ENCODE measurements at places on chromosomes 4 and X. TPM values are rescaled to one million over a fixed set of nuclear protein-coding genes. Genes with fewer than 3 reads are reported as not detected.

The STOX2 gene
- 10.6 TPM for total RNA-seq

- no peak for DNase-seq
Measured at GRCh38 chr4:64911846-64912245, 502.6 kb upstream of the TECRL start.

The PTPN13 gene
- 3.2 TPM for total RNA-seq

DNA sequence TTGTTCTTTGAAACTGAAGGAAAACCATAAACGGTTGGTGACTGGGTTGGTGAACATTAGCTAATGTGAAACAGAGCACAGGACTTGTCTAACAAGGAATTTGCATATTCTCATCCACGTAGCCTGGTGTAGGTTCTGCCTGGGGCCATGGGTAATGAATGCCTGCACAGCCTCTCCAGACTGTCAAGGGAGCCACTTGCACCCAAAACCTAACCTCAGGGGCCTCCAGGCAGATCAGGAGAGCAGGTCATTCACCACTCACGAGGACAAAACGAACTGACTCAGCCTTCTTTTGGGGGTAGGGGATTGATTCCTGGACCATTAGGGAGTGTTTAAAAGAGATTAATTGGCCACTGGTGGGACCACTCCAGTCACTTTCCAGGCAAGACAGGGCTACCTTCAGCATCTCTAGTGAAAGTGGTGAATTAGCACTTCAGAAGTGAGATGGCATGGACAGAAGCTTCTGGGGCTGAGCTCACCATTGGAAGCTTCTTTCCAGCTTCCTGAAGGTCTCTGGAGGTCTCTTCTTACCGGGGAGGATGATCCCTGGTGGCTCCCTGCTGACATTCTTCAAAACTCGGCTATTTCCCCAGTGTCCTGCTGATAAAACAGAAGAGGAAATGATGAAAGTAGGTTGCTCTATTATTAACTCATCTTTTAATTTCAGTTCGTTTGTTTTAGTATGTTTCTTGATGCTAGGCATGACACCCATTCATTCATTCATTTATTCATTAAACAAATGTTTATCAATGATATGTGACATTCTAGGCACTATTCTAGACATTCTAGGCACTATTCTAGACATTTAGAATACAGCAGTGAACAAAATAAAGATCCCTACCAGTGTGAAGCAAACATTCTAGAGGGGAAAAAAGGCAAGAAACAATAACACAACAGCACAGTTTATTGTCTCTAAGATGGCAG, 104.5 kb upstream of the LNX1 start:
- DNase-seq, result no peak

GRCh38 chr4:180377741-180378140, 1865.5 kb upstream of the TENM3 start:
- no peak for DNase-seq

GRCh38 chrX:67613996-67614395, 70.2 kb downstream of the AR start:
- DNase-seq, result no peak

DNA sequence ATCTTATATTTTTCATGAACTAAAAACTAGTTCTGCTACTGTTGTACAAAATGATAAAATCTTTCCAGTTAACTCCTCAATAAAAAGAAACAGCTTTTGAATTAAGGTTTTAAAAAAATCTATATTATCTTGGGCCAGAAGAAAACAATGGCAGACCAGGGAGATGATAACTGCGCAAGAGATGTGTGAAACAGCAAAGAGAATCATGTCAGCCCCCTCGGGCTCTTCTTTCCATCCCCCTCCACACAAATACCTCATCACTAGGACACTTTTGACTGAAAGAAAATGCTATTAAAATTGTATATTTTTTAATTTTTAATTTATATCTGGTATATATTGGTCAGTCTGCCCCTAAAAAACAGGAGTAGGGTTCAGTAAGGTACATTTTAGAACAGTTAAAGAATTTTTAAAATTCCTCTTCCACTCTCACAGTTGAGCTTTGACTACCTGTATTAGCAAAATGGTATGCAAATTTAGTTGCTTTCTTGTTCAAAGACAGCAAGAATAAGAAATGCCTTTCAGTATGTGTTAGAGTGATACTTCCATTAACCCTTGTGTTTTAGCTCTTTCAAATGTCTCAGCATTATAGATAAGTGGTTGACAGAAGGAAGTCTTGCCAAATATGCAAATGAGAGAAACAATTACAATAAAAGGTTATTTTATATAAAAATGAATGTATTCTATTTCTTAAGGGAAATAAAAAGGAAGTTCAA, 36.4 kb upstream of the LCORL start:
- DNase-seq, result no peak

The CTAG1B gene
- total RNA-seq, result not detected

DNA sequence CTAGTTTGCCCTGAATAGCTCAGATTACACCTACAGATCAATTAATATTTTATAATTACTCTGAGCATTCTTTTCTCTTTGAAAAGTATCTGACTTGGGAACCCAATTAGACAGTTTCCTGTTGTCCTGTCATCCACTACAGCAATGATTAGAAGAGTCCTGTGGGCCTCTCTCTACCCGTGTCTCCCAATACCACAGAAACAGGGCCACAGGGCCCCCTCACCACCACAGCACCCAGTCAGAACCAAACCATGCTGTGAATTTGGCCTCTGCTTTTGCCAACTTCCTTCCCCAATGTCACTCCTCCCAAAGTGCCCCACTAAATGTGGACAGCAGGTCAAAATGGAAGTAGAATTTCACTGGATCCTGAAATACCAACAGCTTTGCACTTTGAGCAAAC, 10.3 kb downstream of the USP46 start:
- DNase-seq, result no peak

The TIGD4 gene
- 0.10 TPM for total RNA-seq

DNA sequence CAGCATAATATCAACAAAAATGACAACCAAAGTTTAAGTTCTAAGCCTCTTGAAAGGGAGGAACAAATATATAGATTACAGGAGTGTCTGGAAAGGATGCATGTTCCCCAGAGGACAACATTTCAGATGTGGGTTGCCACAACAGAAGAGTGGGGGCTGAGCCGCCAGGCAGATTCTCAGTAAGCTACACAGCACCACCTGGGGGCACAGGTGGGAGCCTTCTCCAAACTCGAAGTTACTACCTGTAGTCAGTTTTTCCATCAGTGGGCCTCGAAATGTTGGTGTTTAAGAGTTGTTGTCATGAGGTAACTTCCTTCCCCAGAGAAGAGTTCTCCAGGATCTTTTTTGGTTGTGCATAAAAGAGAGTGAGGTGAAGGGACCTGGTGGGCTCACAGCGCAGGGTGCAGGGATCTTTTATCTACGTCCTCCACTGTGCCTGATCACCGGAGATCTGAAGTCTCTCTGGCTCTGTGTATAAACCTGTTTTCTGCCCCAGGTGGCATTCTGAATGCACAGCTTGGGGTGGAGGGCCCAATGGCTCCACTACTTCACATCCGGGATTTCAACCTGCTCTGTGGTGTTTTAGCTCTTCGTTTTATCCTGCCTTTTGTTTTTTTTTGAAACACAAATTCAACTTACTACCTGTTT, 58.4 kb upstream of the STS start:
- DNase-seq, result no peak

The POU4F2 gene
- not detected for total RNA-seq

DNA sequence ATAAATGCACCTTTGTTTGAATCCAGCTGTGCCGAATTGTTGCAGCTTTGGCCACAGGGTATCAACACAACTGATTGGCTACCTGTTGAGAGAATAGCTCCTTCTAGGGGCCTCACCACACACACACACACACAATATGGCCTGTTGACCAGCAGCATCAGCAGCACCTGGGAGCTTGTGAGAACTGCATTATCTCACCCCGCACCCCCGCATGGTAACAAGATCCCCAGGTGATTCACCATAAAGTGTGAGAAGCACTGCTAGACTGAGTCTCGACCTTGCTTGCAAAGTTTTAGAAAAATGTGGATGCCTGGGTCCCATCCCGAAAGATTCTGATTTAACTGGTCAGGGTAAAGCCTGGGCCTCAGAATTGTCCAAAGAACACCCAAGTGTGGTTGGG, 176.9 kb upstream of the PRPS2 start:
- DNase-seq, result no peak

GRCh38 chrX:85905851-85906250, 141.5 kb downstream of the CHM start:
- no peak for DNase-seq

DNA sequence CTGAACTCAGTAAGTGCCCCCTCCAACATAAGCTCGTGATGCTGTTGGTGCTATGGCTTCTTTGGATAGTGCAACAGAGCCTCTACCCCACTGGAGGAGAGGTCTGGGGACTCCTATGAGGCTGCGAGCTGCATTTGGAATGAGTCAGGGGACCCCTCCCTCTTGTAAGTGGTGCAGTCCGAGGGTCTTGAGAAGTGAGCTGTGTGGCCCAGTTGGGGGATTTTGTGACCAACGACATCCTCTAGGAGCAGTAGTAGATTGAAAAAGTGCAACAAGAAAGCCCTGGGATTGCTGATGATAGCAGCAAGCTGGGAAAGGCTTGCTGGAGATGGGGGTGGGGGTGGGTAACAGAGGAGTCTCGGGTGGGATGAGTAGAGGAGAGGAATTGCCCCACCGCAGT, 3.1 kb downstream of the FRMPD3 start:
- DNase-seq, result no peak

GRCh38 chr4:41057467-41057866, 156.9 kb downstream of the APBB2 start:
- DNase-seq, result no peak

- no peak for DNase-seq
Measured at GRCh38 chr4:142034101-142034500, 397.7 kb downstream of the IL15 start.

- no peak for DNase-seq
Measured at GRCh38 chr4:56981795-56982201, 3.1 kb downstream of the POLR2B start.

DNA sequence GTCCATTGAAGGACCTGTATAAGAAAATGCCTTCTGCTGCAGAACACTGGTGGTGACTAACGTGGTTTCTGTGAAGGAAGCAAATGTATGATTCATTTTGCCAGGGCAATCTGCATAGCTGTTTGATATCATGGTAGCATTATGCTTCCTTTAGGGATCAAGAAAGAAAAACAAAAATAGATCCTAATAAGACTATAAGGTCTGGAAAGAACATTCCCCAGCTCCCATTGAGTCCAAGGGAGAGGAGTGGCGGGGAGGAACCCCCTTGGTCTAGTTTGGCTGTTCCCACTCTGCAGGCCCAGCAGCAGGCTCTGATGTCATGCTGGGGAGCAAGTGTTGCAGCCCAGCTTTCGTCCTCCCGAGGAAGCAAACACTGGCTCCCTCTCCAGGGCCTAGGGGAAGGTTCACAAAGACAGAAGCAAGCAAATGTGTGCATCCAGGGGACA, 154.5 kb upstream of the GALNT7 start:
- peak; percentile 41 for DNase-seq

- peak; percentile 83 for DNase-seq
Measured at GRCh38 chr4:40940317-40940741, 190.6 kb downstream of the NSUN7 start.

- no peak for DNase-seq
Measured at GRCh38 chr4:111842336-111842735, 302.9 kb upstream of the FAM241A start.

GRCh38 chr4:97507587-97508245, 635.6 kb downstream of the STPG2 start:
- no peak for DNase-seq

DNA sequence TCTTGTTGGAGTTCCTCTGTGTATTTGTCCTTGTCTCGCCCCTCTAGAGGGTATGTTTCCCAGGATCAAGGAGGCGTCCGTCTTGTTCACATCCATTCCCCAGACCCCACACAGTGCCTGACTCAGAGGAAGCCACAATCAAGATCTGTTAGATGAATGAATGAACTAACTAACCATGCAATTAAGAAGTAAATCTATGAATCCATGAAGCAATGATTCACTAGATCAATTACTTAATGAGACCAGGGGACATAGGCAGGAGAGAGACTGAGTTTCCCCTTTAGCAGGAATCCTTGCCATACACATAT, 11.9 kb downstream of the BLOC1S4 start:
- DNase-seq, result no peak

- DNase-seq, result peak; percentile 31
Measured at GRCh38 chr4:185149392-185149791, 6.3 kb downstream of the SLC25A4 start.

The AKAP4 gene
- total RNA-seq, result not detected

All from left ventricle myocardium superior (tissue), 1 donor.